T-cell (primary cell): ENCODE measurements at places on chromosomes 1 and 21. TPM values are rescaled to one million over a fixed set of nuclear protein-coding genes. Genes with fewer than 3 reads are reported as not detected.

GRCh38 chr1:53450225-53450624 is 9.0 kb upstream of the DMRTB1 start:
- no peak for DNase-seq

DNA sequence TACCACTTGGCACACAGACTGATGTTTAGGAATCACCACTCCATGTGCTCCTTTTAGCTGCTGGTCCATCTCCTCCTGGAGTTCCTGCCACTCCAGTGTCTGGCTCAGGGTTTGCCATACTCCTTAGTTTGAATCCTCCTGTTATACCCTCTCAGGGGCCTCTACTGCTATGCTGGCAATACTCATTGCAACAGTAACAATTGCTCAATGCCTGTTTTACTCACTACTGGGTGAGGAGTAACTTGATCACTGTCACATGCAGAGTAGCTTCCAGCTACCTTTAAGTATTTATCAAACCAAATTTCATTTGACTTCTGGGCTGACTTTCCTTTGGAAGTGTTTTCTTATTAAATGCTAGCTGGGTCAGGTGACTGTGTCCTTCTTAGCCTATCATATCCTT is 107.2 kb upstream of the WLS start:
- no peak for DNase-seq

DNA sequence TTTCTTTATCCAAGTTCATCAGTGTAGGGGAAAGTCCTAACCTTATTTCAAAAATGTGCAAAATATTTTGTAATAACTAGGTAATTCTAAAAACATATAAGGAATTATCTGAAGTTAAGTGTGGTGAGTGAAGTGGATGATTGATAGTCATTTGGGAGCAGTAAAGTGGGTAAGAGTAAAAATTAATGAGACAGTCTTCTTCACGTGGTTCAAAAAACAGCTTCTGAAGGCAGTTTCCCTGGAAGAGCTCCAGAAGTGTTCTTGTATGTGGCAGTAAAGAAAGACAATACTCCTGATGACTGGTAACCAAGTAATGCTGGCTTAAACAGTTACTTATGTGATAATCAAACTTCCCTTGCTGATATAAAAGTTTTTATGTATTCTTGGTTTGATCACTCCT is 50.3 kb downstream of the LEPR start:
- no peak for DNase-seq

Gene BRINP3
- not detected for total RNA-seq

GRCh38 chr21:37257511-37257966 is 9.6 kb downstream of the VPS26C start:
- peak; percentile 17 for DNase-seq
